ENCODE measurements at places on chromosomes 7 and 10.

GRCh38 chr10:84354623-84355022 is 26.2 kb downstream of the CCSER2 start:
- no peak for DNase-seq

GRCh38 chr10:113957013-113957412 is 86.7 kb upstream of the ADRB1 start:
- DNase-seq: no peak

- DNase-seq: no peak
Observed at GRCh38 chr7:45985902-45986301, 64.8 kb upstream of the IGFBP3 start.

GRCh38 chr10:94010116-94010515 is 16.4 kb downstream of the PLCE1 start:
- DNase-seq: no peak
